Glutamatergic neuron (in vitro differentiated cells): ENCODE measurements at places on chromosomes 16 and 17. TPM values are rescaled to one million over a fixed set of nuclear protein-coding genes. Genes with fewer than 3 reads are reported as not detected.

ETV4 gene
- total RNA-seq = not detected

MVP gene
- 82.7 TPM for total RNA-seq

MT1A gene
- total RNA-seq = not detected

HOXB5 gene
- not detected for total RNA-seq

GRCh38 chr17:69764146-69764545 lies 310.9 kb upstream of the KCNJ16 start:
- H3K4me3 ChIP-seq = no peak overlapping the region
- no peaks in the 10 kb centered on the region for H3K4me1 ChIP-seq
- DNase-seq = no peak
- H3K27me3 ChIP-seq = no peaks in the 10 kb centered on the region
- H3K36me3 ChIP-seq = no peaks in the 10 kb centered on the region

DNA sequence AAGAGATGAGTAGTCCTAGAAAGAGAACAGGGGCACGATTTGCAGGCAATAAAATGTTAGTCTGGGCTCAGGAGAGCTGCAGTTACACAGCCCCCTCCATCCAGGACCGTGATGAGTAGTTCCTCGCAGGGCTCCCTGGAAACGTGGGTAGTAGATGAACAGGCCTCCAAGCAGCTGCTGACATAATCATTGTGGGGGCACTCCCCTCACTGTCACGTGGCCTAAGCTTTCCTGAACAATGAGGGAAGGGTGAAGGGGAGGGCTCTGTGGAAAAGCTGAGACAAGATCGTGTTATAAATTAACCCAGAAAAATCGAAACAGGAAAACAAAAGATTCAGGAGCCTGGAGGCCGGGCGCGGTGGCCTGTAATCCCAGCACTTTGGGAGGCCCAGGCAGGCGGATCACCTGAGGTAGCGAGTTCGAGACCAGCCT lies 1.3 kb upstream of the PER1 start:
- H3K4me3 ChIP-seq = no peak overlapping the region
- H3K27ac ChIP-seq = peak overlapping the region; percentile 99
- H3K4me1 ChIP-seq = peaks cover 20% of the 10 kb centered on the region
- DNase-seq = peak; percentile 43

GRCh38 chr17:27551701-27552248 lies 79.2 kb upstream of the LGALS9 start:
- peak overlapping the region; percentile 56 for H3K27ac ChIP-seq
- H3K4me1 ChIP-seq = peaks cover 36% of the 10 kb centered on the region
- no peak for DNase-seq
- H3K4me3 ChIP-seq = peak overlapping the region; percentile 13
- H3K27me3 ChIP-seq = peaks cover 4% of the 10 kb centered on the region
- H3K36me3 ChIP-seq = peaks cover 5% of the 10 kb centered on the region

DNA sequence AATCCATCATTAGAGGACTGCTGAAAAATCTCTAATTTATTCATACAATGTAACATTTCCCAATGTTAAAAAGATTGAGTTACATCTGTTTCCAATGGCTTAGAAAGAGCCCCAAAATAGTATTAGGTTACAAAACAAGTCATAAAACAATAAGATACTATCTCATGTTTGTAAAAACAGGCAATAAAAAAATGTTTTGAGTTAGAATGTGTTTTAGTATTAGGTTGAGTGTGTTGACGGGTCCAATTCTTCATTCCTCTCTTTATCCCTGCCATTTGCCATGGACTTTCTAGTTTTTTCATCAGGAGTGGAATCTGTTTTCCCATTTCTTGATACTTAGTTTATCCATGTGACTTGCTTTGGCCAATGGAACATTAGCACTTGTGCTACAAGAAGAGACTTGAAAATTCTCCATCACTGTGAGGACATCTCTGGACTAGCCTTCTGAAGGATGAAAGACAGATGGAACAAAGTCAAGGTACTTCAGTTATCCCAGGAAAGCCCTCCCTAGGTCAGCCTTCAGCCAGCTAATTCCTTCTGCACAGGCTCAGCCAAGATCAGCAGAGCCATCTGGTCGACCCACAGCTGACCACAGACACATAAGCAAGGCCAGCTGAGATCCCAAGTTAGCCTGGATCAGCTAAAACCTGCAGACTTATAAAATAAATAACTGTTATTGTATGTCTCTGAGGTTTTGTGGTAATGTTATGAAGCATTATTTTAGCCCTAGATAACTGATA lies 83.3 kb downstream of the HS3ST3A1 start:
- no peaks in the 10 kb centered on the region for H3K36me3 ChIP-seq
- H3K4me3 ChIP-seq = no peak overlapping the region
- H3K27ac ChIP-seq = no peak overlapping the region

DNA sequence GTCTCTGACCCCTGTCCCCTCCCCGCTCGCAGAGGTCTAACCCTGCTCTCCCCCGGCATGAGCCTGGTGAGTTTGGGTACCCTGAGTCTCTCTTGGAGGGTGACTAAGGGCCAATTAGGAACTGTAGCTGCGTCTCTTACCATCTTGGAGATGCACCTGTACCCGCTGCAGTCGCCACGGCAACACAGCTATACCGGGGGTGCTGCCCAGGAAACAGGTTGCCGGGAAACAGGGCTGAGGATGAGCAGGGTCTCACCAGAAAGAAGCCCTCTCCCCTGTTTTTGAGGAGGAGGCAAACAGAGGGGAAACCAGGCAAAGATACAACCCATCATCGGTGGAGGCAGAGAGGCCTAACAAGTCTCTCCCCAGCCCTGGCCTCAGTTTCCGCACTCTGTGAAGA lies 140.2 kb downstream of the TMEM132E start:
- no peak for DNase-seq
- peaks cover 8% of the 10 kb centered on the region for H3K27me3 ChIP-seq
- H3K4me3 ChIP-seq = no peak overlapping the region

DNA sequence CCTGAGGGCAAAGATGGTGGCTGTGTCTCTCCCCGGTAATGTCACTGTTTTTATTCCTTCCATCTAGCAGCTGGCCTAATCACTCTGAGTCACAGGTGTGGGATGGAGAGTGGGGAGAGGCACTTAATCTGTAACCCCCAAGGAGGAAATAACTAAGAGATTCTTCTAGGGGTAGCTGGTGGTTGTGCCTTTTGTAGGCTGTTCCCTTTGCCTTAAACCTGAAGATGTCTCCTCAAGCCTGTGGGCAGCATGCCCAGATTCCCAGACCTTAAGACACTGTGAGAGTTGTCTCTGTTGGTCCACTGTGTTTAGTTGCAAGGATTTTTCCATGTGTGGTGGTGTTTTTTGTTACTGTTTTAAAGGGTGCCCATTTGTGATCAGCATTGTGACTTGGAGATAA lies 5.5 kb upstream of the RAPGEFL1 start:
- H3K4me1 ChIP-seq = peaks cover under 1% of the 10 kb centered on the region
- DNase-seq = no peak
- H3K4me3 ChIP-seq = no peak overlapping the region
- H3K27ac ChIP-seq = no peak overlapping the region
- H3K36me3 ChIP-seq = no peaks in the 10 kb centered on the region

- H3K27ac ChIP-seq = peak overlapping the region; percentile 92
- peak; percentile 92 for DNase-seq
- H3K4me3 ChIP-seq = peak overlapping the region; percentile 96
- H3K27me3 ChIP-seq = peaks cover 5% of the 10 kb centered on the region
- H3K36me3 ChIP-seq = no peaks in the 10 kb centered on the region
These were observed 1.1 kb downstream of the MPP2 start for GRCh38 chr17:43905985-43906852.

DNA sequence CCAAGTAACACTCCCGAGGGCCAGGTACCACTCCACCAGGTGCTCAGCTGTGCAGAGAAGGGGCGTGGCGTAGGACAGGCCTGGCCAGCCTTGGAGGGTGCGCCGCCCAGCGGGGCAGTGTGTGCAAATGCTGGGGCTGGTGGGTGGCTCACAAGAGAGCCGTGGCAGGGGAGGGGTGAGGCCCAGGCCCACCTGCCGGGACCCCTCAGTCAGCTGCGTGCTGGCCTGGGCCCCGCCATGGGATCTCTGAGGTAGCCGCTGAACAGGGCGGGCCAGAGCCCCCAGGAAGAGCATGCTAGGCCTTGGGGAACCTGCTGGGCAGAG lies 8.8 kb downstream of the TPSG1 start:
- peaks cover 4% of the 10 kb centered on the region for H3K27me3 ChIP-seq
- DNase-seq = no peak
- no peaks in the 10 kb centered on the region for H3K36me3 ChIP-seq
- H3K4me3 ChIP-seq = no peak overlapping the region
- H3K4me1 ChIP-seq = no peaks in the 10 kb centered on the region
- H3K27ac ChIP-seq = no peak overlapping the region

- peaks cover 9% of the 10 kb centered on the region for H3K27me3 ChIP-seq
- H3K36me3 ChIP-seq = no peaks in the 10 kb centered on the region
- H3K4me3 ChIP-seq = no peak overlapping the region
- peak; percentile 36 for DNase-seq
- H3K27ac ChIP-seq = no peak overlapping the region
These were observed 51.2 kb upstream of the TOB1 start for GRCh38 chr17:50917418-50917743.

GRCh38 chr16:89103156-89103555 lies 9.5 kb downstream of the ACSF3 start:
- H3K27ac ChIP-seq = no peak overlapping the region
- DNase-seq = no peak
- peaks cover 7% of the 10 kb centered on the region for H3K27me3 ChIP-seq
- H3K4me3 ChIP-seq = no peak overlapping the region
